ENCODE measurements at places on chromosomes 1 and 21.

DNA sequence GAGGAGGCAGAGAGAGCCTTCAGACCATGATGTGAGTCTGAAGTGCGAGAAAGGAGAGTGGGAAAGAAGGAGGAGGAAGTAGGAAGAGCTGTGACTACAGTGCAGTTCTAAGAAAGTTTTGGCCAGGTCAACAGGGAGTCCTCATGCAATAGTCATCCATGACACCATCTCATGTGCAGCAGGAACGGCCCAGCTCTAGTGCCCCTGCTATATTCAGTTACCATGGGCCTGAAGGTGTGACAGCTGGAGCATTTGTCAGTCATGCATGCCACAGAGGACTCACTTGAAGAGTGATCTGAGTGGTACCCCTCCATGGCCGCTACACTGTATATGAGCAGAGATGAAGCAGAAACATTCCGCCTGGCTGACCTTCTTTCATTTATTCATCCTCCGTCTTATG, 77.9 kb downstream of the OMA1 start:
- DNase-seq: no peak

DNA sequence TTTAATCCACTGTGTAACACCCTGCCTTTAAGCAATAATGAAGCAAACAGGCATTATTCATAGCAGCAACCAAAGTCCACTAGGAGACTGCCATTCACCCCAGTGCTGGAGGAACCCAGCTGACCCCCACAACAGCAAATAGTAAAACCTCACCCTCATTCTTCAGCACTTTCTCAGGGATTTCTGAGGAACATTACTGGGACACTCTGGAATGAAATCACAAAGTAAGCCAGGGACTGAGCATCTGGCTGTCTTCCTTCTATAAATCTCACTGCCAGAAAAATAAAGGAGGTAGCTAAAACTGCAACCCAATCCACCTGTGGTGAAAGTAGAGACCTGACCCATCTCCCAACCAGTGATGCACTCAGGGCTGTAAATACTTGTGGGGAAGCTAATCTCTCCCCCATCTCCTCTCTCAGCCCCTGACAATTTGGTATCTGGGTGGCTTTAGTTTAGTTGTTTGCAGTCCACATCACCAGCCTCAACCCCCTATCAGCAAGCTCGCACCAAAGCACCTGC, 47.1 kb downstream of the COL6A1 start:
- DNase-seq: no peak

DNA sequence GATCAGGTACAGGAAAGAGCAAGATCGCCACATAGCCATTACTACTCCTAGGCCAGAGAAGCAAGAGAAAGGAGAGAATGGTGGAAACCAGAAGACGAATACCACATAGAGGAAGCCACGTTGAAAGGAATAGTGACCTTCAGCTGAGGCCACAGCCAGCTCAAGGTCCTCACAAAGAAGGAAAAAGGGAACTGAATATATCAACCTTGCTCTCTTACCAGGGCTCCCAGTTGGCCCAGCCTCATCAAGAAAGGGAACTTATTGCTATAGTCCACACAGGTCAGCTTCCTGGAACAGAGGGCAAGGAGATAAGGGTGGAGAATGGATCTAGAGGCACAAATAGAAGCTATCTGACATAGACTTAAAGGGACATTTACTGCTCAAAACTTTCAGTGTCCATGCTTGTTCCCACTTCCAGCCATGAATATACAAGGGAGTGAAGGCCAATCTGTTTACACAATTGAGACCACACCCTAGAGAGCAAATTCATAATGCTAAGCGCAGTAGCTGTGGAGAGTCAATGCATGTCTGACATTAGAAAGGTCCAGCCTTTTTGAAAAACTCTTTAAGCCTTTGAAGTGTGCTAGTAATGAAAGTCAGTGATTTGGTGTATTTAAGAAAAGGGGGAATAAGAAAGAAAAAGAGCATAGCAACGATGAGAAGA, 120.7 kb upstream of the ZC3H11B start:
- DNase-seq: no peak

- DNase-seq: peak; percentile 59
Observed at GRCh38 chr1:235843461-235843961, 23.2 kb downstream of the LYST start.

DNA sequence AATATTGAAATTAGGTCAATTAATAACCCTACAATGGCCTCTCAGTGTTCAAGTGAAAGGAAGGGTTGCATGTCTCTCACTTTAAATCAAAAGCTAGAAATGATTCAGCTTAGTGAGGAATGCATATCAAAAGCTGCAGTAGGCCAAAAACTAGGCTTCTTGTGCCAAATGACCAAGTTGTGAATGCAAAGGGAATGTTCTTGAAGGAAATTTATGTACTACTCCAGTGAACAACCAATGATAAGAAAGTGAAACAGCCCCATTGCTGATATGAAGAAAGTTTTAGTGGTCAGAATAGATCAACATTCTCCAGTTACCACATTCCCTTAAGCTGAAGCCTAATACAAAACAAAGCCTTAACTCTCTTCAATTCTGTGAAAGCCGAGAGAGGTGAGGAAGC, 10.0 kb downstream of the MAEL start:
- DNase-seq: no peak

- no peak for DNase-seq
Observed at GRCh38 chr1:42806171-42806570, 10.8 kb upstream of the ERMAP start.

DNA sequence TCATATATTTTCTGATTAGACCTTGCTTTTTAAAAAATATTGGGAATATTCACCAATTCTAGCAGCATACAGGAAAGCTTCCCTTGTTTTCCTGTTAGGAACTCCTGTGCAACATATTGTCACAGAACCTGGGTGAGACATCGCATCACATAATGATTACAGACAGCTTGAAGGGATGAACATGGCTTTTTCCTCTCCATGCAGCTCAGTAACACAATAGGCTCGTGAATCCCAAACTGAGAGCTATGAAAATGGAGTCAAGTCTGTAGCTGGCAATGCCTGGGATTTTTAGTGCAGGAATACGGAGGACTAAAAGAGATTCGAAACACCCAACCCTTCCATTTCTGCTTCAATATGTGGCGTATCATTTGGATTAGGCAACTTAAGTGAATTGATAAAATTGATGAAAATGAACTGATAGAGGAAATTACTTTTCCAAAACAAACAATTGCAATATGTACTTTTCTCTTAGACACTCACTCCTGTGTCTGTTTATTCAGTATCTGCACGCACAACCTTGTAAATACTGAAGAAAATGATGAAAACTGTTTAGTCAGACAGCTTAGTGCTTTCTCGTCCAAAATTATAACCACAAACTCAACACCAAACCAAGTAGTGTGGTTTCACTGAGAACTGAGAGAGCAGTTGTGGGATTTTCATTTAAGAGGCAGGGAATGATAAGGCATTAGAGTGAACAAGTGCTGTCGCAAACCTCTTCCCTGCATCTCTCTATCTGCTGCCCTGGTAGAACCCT, 250.4 kb downstream of the PTBP2 start:
- no peak for DNase-seq

DNA sequence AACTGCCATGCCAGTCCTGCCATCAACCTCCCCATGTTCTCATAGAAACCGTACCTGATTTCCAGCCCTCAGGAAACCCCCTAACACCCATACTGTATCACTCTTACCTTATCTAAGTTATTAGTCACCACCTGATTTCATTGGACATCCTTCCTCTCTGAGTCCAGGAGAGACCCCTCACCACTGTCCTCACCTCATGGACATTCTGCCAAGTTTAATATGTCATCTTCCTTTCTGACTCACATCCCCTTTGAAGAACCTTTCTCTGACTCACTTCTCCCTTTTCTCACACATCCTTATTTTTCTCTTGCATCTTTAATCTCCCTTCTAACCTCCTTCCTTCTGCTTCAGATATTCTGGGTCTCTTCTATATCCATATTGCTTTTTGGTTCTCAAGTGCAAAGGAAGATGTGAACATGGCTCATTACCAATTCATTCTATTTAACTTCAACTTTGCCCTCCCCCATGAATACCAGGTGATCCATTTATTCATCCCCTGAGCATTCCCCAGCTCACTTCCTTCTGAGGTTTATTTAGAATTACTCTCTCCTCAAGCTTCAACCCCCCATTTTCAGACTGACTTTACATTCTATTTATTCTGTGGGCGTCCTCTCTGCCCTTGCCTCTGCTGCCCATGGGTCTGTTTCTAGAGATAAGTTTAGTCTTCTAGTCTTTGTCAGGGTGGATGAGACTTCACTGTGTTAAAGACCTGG, 206.8 kb upstream of the ESRRG start:
- DNase-seq: no peak

GRCh38 chr1:40394491-40395172, 21.1 kb downstream of the SMAP2 start:
- DNase-seq: peak; percentile 83

DNA sequence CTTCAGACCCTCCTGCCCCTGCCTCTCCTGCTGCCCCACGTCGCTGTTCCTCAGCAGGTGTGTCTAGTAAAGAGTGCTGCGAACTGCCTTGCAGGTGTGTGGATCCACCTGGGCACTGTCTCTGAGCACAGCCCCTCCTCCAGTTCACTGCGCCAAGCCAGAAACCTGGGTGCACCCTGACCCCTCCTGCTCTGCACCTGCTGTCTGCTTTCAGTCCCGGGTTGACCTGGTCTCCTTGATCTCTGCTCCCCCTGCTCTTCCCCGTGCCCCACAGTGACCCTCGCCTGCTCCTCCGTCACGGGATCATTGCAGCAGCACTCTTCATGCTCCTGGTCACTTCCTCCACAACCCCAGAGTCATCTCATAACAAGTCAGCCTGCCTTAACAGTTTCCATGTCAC, 6.5 kb downstream of the A3GALT2 start:
- DNase-seq: no peak

DNA sequence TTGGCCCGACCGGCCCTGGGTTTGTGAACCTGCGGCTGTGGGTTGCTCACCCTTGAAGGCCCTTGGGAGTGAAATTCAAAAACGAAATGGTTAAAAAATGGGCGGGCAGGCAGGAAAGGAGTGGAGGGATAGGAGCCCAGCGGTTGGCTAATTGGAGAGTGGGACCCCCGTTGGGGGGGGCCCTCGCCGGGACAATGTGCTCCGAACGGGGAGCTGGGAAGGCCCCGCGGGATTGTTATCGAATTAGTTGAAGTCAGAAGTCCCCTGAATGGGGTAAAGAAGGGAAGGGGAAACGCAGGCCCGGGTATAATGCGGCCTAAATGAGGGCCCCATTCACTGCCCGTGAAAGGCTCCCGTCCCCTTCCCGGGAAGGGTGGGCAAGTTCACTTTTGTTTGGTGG, 135.7 kb downstream of the PRDM16 start:
- DNase-seq: no peak

GRCh38 chr1:113142791-113143190, 69.8 kb downstream of the LRIG2 start:
- no peak for DNase-seq

GRCh38 chr1:1051127-1051810, 22.8 kb downstream of the RNF223 start:
- no peak for DNase-seq

DNA sequence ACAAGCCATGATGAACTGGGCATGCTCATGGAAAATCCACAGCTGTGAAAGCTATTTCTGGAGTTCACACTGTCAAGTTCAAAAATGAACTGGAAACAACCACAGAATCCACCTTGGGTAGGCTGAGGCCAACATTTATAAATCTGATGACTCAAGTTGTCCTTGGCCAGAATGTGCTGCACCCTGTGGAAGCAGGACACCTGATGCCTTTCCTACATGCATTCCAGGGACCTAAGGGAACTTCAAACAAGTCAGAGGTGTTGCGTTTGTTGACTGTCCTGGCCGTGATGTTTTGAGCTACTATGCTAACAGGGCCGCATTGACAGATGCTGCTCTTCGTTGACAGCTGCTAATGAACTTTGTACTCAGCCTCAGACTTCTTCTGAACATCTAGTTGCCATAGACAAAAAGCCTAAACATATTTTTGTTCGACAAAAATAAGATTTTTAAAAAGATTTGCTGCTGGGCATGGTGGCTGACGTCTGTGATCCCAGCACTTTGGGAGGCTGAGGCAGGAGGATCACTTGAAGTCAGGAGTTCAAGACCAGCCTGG, 127.9 kb upstream of the SLC45A1 start:
- DNase-seq: no peak

- no peak for DNase-seq
Observed at GRCh38 chr1:117760069-117760468, 154.2 kb downstream of the TENT5C start.

GRCh38 chr1:56390232-56390867, 189.0 kb downstream of the PLPP3 start:
- DNase-seq: no peak

DNA sequence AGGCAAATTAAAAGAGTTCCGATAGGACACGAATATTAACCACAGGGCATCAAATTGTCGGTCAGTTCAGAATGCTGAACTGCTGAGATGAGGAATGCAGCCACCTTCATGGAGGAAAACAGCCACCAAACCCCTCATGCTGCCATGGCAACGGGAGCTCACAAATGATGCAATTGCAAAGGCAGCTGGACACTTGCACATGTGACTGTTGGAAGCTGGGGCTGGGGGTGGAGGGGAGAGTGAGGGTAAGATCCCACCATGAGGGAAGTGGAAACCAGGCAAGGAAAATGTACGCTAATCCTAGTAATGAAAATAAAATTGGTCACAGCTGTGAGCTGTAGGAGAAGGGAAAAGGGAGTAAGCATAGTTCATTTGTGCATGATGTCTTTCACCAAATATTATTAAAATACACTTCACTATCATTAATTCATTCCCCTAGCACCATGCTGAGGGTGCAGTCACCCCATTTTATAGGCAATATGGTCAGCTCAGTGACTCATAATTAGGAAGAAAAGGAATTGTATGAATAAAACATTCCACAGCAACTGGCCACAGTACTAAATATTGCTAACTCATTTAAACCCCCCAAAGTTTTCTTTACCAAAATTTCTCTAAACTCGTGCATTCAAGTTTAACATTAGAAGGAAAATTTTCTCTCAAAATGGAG, 15.3 kb downstream of the BECN2 start:
- DNase-seq: no peak

DNA sequence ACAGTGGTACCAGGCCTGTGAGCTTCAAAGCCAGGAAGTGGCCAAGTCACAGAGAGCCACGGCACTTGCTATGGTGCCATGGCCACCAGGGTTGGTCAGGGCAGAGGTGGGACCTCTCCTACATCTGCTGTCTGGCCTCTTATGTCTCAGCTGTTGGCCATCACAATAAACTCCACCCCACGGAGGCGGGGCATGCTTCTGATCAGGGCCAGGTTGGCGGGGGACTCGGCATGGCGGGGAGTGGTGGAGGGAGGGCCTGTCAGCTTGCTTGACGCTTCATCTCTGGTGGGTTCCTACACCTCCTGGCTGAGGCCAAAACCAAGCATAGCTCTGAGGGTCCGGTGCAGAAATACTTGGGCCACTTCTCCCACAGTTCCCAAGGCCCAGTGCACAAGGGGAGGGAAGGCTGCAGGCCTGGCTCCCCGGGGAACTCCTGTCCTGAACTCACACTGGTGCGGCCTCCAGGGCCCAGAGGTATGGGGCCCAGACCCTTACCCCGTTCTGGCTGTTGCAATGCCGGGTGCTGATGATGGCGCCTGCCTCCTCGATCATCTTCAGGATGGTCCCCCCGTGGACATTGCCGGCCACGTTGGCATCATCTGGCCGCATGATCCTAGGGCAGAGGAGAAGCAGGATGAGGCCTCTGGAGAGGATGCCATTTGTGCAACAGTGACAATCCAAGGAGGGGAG, 44.2 kb downstream of the ACOT7 start:
- DNase-seq: no peak

- DNase-seq: no peak
Observed at GRCh38 chr1:63497577-63497976, 25.4 kb downstream of the ITGB3BP start.

- DNase-seq: no peak
Observed at GRCh38 chr1:88421997-88422396, 262.1 kb upstream of the PKN2 start.

GRCh38 chr1:77830946-77831345, 51.5 kb downstream of the MIGA1 start:
- DNase-seq: no peak

Data from suppressor macrophage treated with lipopolysaccharide for 4 hours (primary cell).